ENCODE measurements at places on chromosomes 1 and 21.

DNA sequence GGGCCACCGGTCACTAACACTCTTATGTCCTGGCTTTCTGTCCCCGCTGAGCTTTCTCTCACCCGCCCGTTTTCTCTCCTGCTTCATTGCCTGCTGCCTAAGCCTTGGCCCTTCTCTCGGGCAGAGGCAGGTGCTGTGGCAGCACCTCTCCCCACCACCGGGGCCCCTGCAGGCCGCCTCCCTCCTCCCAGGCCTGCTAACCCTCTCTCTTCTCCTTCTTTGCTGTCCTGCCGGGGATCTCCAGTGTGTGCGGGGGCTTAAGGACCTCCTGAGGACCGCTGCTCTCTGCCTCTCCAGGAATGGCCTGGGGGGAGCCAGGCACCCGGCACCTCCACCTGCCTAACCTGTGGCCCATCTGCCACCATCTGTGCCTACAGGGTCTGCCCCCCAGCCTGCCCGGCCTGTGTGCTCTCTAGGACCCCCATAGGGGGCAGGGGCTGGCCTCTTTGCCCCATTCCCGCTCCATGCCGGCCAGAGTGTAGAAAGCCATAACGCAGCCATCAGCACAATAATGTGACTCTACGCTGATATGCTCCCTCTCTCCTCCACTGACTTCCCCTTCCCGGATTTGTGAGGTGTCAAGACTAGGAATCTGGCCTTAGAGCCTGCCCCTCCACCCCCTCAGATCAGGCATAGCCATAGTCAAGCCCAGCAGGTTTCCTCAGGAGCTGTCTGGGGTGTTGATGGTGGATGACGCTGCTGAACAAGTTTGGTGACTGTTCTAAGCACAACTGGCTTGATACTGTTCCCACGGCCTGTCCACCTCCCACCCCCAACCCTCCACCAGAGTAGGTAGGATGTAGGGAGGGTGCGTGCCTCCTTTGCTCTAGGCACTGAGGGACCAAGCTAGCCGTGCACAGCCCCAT lies 6.1 kb upstream of the SFN start:
- DNase-seq, result no peak

DNA sequence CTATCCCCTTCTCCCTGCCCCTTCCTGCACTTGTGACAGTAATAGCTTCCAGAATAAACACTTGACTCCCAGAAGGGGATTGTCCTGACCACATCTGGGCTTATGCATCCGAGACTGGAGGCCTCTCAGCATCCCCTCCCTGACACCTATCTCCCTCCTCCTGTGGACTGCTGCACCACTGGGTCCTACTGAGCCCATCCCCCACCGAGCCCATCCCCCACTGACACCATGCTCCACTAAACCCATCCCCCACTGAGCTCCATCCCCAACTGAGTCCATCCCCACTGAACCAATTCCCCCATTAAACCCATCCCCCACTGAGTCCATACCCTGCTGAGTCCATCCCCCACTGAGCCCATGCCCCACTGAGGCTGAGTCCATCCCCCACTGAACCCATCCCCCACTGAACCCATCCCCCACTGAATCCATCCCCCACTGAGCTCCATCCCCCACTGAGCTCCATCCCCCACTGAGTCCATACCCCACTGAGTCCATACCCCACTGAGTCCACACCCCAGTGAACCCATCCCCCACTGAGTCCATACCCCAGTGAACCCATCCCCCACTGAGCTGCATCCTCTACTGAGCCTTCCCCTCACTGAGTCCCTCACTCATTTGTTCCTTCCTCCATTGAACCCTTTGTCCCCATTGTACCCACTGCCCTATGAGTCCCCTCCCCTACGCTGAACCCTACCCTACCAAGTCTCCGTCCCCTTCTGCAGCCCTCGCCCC lies 5.6 kb downstream of the PDZK1IP1 start:
- no peak for DNase-seq

DNA sequence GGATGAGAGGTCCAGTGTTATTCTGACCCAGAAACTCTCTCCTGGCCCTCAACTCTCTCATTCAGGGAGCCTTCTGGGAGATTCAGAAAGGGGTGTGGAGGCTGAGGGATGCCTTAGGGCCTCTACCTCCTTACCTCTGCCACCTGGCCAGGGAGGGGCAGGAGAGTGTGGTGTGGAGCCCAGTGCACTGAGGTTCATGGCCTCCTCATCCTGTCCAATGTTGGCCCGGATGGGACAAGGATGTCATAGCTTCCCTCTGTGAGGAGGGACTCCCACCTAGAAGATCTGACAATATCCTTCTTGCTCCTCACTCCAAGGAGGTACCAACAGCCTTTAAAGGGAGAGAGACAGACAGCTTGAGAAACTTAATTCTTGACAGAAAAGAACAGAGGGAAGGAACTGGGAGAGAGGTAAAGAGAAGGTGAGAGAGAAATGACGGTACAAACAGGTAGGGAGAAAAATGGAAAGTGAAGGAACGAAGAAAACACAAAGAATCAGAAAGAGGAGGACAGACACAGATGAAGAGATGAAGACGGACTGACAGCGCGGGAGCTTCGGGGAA lies 779 bp downstream of the BEND5 start:
- DNase-seq, result no peak

GRCh38 chr1:3402258-3403010 lies 52.0 kb upstream of the ARHGEF16 start:
- no peak for DNase-seq

DNA sequence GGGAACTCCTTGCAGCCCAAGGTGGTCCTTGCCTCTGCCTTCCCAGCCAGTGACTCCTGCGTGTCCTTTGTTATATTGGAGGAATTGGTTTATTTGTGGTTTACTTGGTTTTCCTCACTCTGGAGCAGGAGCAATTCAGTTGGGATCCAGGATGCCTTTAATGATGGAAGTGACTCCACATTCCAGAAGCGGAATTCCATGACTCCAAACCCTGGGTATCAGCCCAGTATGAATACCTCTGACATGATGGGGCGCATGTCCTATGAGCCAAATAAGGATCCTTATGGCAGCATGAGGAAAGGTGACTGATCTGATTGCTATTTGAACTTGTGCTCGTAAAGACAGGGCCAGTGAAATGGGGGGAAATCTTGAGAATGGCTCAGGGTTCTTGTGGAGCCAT lies 15.1 kb upstream of the PIGV start:
- DNase-seq, result no peak

DNA sequence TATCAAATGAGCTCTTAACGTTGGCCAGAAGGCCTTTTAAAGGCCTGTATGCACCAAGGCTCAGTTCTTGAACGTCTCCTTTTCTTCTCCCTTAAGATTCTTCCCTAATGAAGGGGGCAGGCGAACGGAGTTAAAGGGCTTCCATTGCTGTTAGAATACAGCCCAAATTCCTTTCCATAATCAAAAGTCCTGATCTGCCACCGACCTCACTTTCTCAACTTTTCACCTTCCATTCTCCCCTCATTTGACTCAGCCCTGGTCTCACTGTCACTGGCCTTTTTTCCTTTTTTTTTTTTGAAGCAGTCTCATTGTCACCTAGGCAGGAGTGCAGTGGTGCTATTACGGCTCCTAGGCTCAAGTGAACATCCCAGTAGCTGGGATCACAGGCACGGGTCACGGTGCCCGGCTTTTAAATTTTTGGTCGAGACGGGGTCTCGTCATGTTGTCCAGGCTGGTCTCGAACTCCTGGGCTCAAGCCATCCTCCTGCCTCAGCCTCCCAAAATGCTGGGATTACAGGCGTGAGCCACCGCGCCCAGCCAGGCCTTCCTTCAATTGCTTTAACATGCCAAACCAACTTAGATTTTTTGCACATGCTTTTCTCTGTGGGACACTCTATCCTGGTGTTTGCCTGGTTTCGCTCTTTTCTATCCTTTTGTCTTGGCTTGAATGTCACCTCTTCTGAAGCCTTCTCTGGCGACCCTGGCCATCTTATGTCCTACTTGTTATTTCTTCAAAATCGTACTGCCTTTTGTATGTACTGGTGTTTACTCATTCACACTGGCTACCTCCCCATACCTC lies 612 bp upstream of the CMPK1 start:
- DNase-seq, result no peak

- no peak for DNase-seq
Measured at GRCh38 chr21:37912616-37913015, 3.6 kb downstream of the KCNJ6 start.

DNA sequence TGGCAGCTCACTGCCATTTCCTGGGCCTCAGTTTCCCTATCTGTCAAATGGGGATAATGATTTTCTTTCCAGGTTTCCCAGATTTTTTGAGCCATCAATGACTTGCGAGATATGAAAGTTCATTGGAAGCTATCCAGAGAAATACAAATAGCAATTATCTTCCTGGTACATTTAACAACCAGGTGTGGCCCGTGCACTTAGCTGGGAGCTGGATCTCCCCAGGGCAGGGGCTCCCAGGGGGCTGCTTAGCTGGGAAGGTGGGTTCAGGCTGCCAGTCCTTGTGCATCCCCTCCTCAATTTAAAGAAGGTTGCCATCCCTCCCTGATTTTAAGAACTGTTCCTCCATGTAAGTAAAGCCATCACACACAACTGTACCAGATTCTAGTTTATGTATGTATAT lies 3.6 kb upstream of the TMEM54 start:
- no peak for DNase-seq

All from stimulated activated CD8-positive, alpha-beta memory T cell treated with anti-CD3 and anti-CD28 coated beads, Interleukin-7, amount 100 ng/mL, for 4 hours (primary cell).